ENCODE measurements at places on chromosomes 12 and 14. TPM values are rescaled to one million over a fixed set of nuclear protein-coding genes. Genes with fewer than 3 reads are reported as not detected.
A peak's percentile ranks its signal among the peaks of the same experiment; 100 is the strongest.

LRIG3 gene
- 61.1 TPM for polyA plus RNA-seq

LPAR5 gene
- 1.1 TPM for polyA plus RNA-seq

ARHGAP9 gene
- polyA plus RNA-seq = 4.7 TPM

GPR84 gene
- 0.73 TPM for polyA plus RNA-seq

TSPAN11 gene
- 14.4 TPM for polyA plus RNA-seq

DEGS2 gene
- 3.3 TPM for polyA plus RNA-seq

KRT78 gene
- 0.14 TPM for polyA plus RNA-seq

MRPL51 gene
- 170 TPM for polyA plus RNA-seq

OAS2 gene
- 10.1 TPM for polyA plus RNA-seq

TAS2R19 gene
- polyA plus RNA-seq = 1.8 TPM

GALNT6 gene
- 3.5 TPM for polyA plus RNA-seq

EML1 gene
- polyA plus RNA-seq = 48.6 TPM

KIF21A gene
- polyA plus RNA-seq = 15.1 TPM

OSBPL8 gene
- 53.9 TPM for polyA plus RNA-seq

CDC42BPB gene
- polyA plus RNA-seq = 76.4 TPM

DERA gene
- 31.9 TPM for polyA plus RNA-seq

AMN gene
- polyA plus RNA-seq = 0.72 TPM

WNT1 gene
- not detected for polyA plus RNA-seq

DNA sequence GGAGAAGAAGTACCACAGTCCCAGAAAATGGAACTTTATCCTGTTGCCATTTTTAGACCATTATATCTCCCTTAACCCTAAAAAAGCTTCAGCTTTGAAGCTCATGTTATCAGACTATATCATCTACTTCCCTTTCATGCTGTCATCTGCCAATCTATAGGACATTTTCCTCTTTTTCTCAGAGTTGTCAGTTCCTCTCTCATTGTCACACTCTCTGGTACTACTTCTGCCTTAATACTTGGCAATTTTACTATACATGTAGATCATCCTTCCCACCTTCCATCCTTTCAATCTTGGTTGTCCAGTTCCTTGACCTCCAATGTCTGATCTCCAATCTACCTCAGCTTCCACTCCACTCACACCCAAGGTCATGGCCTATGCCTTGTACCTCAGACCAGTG lies 57.4 kb downstream of the SLC15A5 start:
- no peak for DNase-seq

DNA sequence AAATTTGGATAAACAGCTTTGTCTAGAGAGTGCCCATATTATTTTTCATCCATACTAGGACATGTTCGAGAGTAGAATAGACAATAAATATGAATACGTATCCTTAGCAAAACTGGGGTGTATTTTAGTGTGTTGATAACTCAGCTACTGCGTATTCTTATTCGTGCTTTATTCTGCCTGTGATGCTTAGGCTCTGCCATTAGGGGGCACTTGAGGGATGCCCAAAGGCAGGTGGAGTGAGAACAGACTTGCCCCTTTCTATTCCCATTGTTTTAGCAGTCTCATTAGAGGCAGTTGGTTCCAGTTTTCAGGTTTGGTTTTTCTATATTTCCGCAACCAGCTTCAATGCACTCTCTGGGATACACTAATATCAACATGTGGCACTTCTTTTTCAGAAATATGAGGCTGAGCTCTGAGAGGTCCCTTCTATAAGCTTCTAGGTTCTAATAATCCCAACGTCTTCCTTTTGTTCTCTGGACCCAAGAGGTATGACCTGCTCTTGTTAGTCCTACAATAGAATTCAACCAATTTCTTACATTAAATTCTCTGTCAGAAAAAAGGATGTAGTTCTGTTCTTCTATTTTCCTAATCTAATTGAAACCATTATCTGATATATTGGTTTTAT lies 985.7 kb upstream of the FBXO33 start:
- no peak for DNase-seq

- no peak for DNase-seq
Measured at GRCh38 chr12:3047961-3048360, 29.2 kb upstream of the TSPAN9 start.

- no peak for DNase-seq
Measured at GRCh38 chr12:99983456-99984258, 1.1 kb downstream of the ANKS1B start.

GRCh38 chr14:69913686-69914085 lies 34.5 kb downstream of the SMOC1 start:
- no peak for DNase-seq

- DNase-seq = no peak
Measured at GRCh38 chr14:95067526-95067925, 89.8 kb downstream of the DICER1 start.

GRCh38 chr12:58656254-58657009 lies 263.9 kb downstream of the LRIG3 start:
- no peak for DNase-seq

GRCh38 chr12:6183689-6184428 lies 16.3 kb upstream of the CD9 start:
- DNase-seq = no peak

DNA sequence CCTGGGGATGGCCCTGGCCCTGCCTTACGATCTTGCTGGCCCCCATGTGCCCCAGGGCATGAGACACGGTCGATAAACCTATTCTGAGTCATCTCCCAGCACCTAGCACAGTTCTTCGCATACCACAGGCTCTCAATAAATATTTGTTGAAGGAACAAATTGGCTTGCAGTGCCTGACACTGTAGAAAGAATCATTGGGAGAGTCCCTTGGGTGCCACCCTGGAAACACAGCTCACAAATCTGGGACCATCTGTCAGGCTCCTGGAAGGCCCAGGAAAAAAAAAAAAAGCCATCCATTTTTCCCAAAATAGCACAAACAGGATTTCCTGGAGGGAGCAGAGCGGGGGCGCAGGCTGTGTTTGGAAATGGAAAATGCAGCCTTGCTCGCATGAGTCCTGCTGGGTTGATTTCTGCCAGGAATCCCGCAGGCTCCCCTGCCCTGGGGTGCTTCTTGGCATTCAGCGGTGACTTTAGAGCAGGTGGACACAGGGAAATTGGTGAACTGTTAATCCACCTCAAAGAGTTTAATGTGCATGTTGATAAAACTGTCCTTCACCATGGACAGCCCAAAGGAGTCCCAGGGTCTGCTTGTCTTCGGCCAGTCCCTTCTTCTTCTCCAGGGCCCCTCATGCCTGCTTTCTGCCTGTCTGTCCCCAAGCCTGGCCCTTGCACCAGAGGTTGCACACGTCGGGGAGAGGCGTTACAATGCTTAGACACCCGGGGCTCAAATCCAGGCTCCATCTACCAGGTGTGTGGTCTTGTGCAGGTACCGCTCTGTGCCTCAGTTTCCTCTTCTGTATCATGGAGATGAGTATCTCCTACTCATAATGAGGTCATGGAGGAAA lies 106.1 kb upstream of the RFLNA start:
- DNase-seq = no peak

GRCh38 chr14:81455390-81455789 lies 55.3 kb upstream of the STON2 start:
- no peak for DNase-seq

DNA sequence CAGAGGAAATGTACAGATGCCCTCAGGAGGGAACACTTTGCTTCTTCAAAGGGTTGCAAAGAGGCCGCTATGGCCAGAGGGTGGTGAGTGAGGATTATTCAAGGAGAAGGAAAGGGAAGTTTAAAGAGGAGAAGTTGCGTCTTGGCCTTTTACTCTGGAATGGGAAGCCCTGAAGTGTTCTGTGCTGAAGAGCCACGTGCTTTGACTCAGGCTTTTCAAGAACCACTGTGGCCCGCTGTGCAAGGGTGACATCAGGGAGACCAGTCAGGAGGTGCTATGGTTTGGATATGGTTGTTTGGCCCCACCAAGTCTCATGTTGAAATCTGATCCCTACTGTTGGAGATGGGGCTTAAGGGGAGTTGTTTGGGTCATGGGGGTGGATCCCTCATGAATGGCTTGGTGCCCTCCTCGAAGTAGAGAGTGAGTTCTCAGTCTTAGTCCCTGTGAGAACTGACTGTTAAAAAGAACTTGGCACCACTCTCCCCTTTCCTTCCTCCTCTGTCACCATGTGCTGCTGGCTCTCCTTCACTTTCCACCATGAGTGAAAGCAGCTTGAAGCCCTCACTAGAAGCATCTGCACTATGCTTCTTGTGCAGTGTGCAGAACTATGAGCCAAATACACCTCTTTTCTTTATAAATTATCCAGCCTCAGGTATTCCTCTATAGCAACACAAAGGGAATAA lies 66.1 kb upstream of the DUSP6 start:
- no peak for DNase-seq

GRCh38 chr12:109840305-109841074 lies 7.3 kb upstream of the TRPV4 start:
- no peak for DNase-seq

DNA sequence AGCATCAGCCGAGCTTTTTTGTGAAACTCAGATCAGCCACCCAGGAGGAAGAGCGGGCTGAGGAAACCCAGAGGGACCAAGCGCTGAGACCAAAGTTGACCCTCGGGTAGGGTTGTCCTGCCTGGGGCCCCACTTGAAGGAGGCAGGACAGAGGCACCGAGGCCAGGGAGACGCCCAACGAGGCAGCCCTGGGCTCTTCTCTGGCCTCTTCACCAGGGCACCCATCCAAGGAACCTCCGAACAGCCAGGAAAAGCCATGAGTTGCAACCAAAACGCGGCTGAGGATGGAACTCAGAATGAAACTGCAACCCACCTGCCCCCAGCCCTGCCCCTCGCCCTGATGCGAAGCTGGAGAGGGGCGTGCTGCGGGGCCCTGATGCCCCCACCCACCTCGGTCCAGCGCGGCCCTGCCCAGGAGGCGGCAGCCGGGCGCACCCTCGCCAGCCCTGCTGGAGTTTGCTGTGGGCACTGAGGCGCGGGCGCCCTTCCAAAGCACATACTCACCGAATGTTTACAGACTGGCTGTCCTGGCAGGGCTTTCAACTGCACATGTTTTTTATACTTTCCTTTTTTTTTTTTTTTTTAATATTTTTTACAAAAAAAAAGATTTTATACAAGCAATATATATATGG lies 41.9 kb downstream of the JDP2 start:
- DNase-seq = peak; percentile 30

- DNase-seq = no peak
Measured at GRCh38 chr12:54840244-54840865, 14.0 kb upstream of the MUCL1 start.

DNA sequence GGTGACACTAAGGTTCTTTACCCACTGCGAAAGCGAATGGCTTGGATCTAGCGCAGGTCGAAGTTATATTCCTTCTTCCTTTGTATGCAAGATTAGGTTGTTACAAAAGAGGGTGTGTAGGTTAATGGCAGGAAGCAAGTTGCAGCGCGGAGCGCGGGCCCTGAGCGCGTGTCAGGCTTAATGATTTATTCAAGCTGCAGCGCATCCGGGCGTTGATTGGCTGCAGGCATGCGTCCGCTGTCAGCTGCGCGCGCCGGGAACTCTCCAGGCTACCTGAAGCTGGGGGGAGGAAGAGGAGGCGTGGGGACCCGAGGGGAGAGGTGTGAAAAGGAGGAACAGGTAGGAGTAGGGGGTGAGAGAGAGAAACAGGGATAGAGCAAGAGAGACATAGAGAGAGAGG lies 7.4 kb downstream of the ASCL1 start:
- no peak for DNase-seq

DNA sequence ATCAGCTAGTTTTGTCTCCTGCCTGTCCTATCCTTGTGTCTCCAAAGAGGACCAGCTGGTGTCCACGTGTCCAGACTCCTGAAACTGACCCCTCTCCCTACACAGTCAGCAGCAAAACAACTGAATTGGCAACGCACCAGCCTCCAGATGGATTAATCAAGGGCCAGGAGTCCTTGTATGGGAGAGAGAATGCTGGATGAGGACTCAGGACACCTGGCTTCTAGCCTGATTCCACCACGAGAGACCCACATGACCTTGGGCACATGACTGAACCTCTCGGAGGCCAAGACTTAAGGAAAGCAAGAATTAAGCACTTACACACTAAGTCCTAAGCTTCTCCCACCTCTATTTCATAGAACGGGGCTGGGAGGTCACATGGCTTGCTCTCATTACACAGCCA lies 60.4 kb upstream of the CMKLR1 start:
- DNase-seq = no peak

DNA sequence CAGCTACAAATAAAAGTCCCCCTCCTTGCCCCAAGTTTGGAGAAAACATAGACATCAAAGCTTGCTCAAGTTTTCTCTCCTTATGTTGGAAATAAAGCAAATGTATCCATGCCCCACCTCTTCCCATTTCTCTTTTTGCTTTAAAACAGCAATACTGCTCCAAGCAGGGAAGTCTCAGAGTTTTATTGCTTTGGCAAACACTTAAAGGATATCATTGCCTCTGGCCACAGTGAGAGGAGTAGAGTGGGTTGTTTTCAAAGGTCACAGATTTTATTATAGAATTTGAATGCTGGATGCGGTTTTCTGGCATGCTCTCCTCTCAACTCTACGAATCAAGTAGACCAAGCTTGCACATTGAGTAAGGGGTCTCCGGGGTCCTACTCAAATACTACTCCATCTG lies 149.7 kb downstream of the TTC7B start:
- no peak for DNase-seq

- DNase-seq = no peak
Measured at GRCh38 chr12:123444092-123445026, 7.9 kb upstream of the RILPL2 start.

DNA sequence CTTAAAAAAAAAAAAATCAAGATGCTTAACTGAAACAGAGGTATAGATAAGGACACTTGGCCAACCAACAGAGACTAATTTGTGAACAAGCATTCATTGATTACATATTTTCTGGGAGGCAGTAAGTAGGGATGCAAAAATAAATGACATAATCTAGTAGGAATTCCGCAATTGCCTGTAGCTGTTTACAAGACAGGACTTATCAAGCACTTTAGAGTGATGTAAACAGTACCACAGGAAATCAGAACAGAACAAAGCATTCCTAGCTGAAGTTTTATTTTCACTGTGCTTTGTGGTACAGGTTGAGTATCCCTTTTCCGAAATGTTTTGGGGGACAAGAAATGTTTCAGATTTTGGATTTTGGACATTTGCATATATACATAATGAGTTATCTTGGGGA lies 68.2 kb upstream of the FGD4 start:
- no peak for DNase-seq

DNA sequence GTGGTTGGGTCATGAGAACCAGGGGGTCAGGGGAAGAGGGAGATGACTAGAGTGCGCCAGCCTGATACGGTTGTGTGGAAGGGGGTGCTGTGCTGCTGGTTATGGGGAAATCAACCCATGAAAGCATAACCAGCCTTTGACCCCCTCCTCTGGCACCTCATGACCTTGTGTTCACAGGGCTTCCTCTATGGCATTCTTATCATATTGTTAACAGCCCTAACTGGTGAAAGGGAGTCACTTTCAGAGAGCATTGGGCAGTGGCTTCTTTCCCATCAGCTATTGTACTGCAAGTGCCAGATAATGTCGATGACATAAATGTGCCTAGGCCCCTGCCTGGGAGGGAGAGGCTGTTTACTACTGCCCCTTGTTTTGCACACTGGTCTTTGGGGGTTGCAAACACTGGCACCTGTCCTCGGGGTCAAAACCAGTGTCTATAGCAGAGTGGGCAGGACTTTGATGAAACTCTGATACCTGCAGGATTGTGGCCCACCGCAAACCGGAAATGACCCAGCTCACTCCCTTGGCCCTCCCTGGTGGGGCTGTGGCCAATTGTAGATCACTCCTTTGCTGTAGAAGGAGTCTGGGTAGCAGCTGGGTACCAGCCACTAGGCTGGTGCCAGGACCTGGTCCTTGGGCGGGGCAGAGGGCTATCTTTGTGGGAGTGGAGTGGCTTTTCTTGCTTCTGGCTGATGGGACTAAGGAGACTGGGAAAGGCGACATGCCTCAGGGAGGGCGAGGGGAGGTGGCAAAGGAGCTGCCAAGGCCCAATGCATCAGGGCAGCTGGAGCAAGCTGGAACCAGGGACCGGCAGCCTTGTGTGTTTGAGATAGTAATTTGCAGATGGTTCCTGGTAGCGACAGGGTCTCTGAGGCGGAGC lies 634 bp upstream of the TMEM63C start:
- no peak for DNase-seq

Data from left lung (tissue), 14 donors.